ENCODE measurements at places on chromosomes 16 and 17.

- no peak for DNase-seq
Measured at GRCh38 chr17:82613283-82614094, 34.8 kb downstream of the WDR45B start.

DNA sequence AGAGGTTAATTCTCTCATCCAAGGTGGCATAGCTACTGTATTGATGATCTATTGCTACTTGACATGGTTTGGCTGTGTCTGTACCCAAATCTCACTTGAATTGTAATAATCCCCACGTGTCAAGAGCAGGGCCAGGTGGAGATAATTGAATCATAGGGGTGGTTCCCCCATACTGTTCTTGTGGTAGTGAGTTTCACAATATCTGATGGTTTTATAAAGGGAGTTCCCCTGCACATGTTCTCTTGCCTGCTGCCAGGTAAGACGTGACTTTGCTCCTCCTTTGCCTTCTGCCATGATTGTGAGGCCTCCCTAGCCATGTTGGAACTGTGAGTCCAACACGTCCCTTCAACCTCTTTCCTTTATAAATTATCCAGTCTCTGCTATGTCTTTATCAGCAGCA is 22.9 kb upstream of the CPPED1 start:
- peak; percentile 14 for DNase-seq

DNA sequence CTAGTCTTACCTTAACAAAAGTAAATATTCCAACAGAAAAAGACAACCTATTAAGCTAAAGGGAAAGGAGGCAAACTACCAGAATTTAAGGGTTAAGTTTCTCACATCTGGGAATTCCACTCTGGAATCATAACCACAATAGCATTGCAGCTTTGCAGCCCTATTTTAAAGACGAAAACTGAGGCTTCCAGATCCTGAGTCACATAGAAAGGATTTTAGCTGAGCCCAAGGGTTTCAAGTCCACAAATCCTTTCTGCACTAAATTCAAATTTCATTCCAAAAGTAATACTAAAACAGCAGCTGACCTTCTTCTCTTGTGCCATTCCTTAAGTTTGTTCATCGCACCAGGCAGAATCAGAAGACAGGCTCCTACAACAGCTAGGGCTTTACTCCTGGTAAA is 17.8 kb downstream of the XYLT1 start:
- DNase-seq, result no peak

GRCh38 chr17:70307430-70308225 is 138.3 kb downstream of the KCNJ2 start:
- no peak for DNase-seq

DNA sequence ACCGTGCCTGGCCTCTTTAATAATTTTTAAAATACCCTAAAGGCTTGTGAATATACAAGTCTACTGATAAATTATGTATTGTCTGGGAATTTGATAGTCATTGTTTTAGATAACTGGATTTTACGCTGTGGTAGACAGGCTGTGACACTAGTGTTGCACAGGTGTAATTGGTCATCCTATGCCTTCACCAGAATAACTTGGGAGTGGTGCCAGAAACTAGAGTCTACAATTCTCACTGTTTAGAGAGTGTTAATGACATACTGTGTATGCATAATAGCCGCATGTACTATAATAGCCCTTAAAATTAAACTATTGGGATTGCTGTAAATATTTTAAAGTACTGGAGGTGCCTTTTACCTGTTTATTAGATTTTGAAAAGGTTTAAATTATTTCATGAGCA is 11.4 kb downstream of the CNEP1R1 start:
- DNase-seq, result no peak

DNA sequence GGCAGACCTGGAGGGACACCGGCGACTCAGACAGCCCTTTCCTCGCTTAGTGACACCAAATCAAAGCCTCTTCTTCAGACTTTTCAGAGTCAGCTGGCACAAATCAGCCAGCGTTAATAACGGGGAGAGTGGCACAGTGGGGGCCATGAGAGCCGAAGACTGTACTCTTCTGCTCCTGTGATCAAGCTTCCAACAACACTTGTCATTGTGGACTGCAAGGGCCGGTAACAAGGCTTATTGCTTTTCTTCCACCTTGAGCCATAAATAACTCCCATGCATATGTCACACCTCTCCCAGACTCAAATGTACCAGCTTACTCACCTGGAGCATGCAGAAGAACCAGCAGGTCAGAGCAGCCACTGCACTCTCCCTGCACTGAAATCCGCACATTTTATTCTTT is 12.8 kb downstream of the FLCN start:
- no peak for DNase-seq

GRCh38 chr16:75026892-75027391 is 28.1 kb downstream of the ZNRF1 start:
- no peak for DNase-seq

GRCh38 chr17:72970246-72970645 is 122.2 kb downstream of the SLC39A11 start:
- DNase-seq, result no peak

DNA sequence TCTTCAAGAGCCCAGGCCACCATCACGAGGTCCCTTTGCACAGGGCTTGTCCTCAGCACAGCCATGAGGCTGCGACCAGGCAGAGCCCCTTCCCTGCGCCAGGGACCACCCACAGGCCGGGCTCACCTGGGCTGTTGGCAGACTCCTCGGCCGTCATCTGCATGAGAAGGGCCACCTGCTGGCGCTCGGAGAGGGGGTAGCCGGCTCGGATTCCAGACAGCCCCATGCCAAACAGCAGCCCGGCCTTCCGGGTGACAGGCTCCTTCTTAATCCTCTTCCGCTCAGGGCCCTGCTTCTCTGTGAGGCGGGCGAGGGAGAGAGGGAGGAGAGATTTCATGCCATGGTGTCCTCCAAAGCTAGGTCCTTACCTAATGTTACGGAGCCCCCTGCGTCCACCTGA is 73.4 kb downstream of the ZNF778 start:
- no peak for DNase-seq

DNA sequence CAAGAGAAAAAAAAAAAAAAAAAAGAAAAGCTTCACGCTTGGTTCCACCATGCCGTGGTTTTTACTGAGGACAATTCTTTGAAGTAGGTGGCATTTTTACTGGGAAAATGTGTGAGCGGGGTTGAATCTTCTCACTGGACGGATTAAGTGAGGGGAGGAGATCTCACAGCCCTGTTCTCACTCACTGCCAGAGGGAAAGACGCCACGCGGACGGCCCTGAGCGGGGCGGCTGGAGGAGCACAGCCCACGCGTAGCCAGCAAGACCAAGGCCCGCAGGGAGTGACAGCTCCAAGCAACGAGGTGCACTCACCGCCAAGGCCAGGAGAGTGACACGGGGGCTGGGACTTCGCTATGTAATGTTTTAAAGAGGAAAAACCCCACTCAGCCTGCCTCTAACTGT is 43.1 kb downstream of the MRM3 start:
- no peak for DNase-seq

DNA sequence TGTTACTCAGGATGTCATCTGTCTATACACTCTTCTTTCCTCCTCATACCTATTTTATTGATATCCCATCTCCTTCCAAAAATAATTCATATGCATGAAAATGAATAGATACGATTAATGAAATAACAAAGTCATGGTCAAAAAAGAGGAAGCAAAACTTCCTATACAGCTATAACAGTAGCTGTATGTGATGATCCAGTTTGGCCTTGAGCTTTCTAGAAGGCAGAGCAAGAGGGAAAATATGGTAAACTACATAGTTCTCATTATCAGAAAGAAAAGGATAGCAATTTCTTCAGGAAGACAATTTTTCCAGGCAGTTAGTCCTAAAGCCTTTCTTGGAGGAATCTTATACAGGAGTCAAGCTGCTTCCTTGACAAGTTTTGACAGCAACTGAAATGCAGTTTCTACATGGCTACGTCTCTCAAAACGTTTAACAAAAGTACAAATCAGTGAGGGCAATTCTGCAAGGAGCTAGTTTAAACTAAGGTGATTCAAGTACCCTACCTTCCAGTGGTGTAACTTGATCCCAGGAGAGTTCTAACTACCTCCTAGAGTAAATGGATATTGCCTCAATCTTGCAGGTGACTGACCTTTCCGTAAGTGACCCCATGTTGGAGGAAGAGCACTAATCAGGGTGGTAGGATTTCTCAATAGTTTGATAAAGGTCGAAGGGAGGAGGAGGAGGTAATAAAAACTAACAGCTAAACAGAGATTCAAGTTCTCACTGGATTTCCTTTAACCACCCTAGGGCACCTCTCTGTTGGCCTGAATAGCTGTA is 1.0 kb downstream of the SPAG5 start:
- DNase-seq, result no peak

DNA sequence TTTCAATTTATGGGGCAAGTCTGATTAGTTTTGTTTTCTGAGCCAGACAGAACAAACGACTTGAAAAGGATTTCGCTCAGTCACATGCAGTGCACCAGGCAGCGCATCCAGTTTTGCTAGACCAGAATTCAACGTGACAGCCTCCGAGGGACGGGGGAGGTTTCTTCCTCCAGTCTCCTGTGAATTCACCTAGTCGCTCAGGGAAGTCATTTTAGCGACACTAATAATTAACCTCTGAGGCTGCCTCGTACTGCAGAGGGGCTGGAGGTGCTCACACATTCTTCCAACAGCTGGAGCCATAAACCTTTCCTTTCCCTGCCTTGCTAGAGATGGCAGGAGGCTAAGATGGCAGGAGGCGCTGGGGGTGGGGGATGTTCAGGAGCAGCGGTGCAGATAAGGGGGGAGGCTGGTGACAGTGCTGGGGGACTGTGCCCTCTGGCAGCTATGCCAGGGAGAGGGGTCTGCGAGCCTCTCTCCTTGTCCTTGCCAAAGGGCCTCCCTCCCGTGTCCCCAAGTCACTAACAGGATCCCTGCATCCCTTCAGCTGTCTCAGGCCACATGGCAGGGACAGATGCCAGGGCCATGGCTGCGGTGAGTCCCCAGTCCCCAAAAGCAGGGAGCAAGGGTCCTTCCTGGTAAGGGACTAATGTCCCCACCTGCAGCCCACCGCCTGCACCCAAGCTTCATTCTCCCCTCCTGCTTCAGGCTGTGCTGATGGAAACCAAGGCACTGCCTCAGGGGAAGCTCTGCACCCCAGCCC is 24.0 kb downstream of the MXRA7 start:
- no peak for DNase-seq

- no peak for DNase-seq
Measured at GRCh38 chr17:18910881-18911280, 41.1 kb upstream of the SLC5A10 start.

GRCh38 chr16:89413811-89414585 is 76.4 kb downstream of the ANKRD11 start:
- DNase-seq, result no peak

- DNase-seq, result no peak
Measured at GRCh38 chr16:74449470-74449869, 28.2 kb upstream of the CLEC18B start.

DNA sequence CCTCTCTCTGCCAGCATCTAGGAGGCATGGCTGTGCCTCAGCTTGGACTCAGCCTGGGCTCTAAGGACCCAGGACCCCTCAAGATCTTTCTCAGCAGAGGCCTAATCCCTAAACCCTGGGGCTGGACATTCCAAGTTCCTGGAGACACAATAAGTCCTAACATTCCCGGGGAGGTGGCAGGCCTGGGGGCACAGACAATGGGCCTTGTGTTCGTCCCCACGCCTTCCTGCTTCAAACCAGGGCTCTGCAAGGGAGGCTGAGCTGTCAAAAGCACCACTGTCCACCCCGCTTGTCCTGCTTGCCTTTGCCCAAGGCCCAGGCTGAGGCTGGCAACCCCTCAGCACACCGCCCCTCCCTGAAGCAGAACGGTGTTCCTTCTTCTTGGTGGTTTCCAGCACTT is 13.7 kb downstream of the SDK2 start:
- DNase-seq, result no peak

GRCh38 chr16:19871721-19872120 is 12.9 kb downstream of the GPRC5B start:
- no peak for DNase-seq

- no peak for DNase-seq
Measured at GRCh38 chr17:36532435-36532975, 2.2 kb downstream of the MYO19 start.

GRCh38 chr16:24815021-24815420 is 30.7 kb upstream of the SLC5A11 start:
- no peak for DNase-seq

DNA sequence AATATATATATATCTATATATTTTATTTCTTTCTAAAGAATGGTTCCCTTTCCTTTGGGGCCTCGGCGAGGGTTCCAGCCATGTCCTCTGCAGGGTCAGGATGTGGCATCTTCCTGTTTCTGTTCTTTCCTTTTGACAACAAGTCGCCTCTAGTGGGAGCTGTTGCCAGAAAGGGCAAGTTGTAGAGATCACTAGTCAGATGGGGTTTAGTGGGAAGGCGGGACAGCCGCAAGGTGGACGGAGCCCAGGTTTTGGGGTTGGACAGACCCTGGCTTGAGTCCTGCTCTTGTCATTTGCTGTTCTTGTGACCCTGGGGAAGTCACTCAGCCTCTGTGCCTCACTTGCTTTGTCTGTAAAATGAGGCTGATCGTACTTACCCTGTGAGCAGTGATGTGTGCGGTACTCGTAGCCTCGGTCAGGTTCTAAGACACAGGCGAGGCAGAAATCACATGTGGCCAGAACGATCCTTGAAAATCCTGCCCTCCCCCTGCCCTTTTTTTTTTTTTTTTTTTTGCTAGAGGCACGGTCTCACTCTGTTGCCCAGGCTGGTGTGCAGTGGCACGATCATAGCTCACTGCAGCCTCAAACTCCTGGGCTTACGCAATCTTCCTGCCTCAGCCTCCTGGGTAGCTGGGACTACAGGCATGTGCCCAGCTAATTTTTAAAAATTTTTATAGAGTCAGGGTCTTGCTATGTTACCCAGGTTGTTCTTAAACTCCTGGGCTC is 80.1 kb downstream of the ABCC6 start:
- no peak for DNase-seq

GRCh38 chr17:14793237-14793636 is 471.9 kb downstream of the PMP22 start:
- DNase-seq, result no peak

DNA sequence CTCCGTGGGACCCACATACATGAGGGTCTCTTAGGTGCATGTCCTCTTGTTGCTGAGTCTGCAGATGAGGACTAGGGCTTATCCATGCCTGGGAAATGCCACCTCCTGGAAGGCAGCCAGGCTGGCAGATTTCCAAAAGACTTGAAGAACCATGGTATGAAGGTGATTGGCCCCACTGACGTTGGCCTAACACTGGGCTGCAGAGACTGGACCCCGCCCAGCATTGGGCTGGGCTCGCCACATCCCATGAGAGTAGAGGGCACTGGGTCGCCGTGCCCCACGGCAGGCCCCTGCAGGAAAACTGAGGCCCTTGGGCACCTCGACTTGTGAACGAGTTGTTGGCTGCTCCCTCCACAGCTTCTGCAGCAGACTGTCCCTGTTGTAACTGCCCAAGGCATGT is 38.2 kb upstream of the IL21R start:
- DNase-seq, result no peak

- no peak for DNase-seq
Measured at GRCh38 chr17:32161506-32162365, 19.4 kb downstream of the RHOT1 start.

Measured in activated CD4-positive, alpha-beta T cell treated with anti-CD3 and anti-CD28 coated beads, Interleukin-2, amount 50 U/mL, for 16 hours (primary cell).